ENCODE measurements at places on chromosomes 6 and 20.

DNA sequence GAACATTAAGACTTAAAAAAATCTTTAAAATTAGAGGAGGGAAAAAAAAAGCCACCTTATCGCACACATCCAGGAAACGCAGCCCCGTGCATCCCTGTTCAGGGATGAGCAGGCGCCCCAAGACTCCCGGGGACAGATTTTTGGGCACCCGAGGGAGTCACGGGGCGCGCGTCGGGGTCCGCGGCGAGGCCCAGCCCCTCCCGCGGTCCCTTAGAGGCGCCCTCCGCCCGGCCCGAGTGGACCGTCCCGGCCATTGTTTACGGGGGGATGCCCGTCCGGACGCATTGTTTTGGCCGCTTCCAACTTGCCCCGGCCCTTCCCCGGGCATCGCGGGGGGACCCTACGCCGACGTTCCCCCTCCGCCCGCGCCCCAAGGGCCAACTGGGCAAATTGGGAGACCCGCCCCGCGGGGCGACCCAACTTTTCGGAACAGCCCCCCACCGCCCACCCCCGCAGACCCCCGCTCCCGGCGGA lies 610 bp downstream of the ZNF217 start:
- DNase-seq = no peak

- DNase-seq = no peak
Observed at GRCh38 chr20:54608039-54608745, 132.8 kb downstream of the DOK5 start.

- no peak for DNase-seq
Observed at GRCh38 chr20:58538752-58539151, 23.6 kb upstream of the APCDD1L start.

GRCh38 chr6:82877213-82878195 lies 188.1 kb downstream of the UBE3D start:
- DNase-seq = no peak

DNA sequence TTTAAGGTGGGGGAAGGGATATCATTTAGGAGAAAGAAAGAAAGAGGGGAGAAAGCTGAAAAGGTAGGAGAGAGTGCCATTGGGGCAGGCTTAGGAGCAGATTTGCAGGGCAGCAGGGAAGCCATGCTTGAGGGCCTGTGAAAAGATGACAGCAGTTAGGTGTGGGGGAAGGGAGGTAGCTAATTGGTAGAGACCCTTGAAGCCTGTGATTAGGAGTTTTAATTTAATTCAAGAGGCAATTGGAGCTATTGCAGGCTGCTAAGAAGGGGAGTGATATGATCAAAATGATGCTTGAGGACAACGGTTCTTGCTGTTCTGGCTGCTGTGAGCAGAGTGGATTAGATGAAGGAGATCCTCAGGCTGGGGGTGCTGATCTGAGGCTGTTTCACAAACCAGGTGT lies 24.5 kb upstream of the SEC63 start:
- no peak for DNase-seq

GRCh38 chr6:100339574-100340255 lies 125.0 kb downstream of the SIM1 start:
- no peak for DNase-seq

DNA sequence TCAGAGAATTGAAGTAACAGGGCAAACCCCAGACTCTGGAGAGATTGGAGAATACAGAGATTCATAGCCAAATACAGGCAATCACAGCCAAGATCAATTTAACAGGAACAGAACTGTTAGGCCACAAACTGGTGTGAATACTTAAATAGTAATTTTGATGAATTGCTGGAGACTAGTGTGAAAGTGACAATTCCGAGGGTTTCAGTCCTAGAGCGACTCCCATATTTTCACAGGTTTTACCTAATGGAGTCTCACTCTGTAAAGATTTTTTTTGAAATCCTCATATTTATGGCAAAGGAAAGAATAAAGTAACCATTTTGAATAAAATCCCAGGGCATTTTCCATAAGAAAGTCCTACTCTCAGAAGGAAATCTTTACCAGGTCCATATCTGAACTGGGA lies 135.5 kb downstream of the MMUT start:
- no peak for DNase-seq

DNA sequence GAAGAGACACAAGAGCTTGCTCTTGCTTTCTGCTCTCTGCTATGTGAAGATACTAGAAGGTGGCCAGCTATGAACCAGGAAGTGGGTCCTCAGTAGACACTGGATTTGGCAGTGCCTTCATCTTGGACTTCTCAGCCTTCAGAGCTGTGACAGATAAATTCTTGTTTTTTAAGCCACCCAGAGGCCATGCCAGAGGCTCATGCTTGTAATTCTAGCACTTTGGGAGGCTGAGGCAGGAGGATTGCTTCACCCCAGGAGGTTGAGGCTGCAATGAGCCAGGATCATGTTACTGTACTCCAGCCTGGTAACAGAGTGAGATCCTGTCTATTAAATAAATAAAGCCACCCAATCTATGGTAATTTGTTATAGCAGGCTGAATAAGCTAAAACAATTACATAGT lies 185.5 kb upstream of the SALL4 start:
- no peak for DNase-seq

DNA sequence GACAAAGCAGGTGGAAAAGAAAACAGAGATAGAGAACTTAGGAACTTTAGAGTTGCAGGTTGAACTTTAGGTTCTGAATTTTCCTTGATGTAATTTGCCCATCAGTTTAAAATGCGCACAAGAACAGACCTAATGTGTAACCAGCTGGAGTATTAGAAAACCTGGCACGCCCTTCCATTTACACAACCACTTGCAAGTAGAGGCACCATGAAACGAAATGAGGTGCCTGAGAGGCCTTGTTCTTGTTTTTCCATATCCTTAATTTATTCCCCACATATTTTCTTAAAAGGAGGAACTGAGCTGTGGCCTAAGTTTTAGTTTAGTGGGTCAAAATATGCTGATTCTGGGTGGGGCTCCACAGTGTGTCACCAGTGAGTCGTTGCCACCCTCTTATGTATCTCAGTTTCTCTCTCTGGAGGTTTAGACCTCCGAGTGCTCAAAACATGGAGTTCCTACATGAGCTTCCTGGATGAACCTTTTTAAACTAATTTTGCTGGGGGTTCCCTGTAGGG lies 17.2 kb upstream of the IL22RA2 start:
- no peak for DNase-seq

DNA sequence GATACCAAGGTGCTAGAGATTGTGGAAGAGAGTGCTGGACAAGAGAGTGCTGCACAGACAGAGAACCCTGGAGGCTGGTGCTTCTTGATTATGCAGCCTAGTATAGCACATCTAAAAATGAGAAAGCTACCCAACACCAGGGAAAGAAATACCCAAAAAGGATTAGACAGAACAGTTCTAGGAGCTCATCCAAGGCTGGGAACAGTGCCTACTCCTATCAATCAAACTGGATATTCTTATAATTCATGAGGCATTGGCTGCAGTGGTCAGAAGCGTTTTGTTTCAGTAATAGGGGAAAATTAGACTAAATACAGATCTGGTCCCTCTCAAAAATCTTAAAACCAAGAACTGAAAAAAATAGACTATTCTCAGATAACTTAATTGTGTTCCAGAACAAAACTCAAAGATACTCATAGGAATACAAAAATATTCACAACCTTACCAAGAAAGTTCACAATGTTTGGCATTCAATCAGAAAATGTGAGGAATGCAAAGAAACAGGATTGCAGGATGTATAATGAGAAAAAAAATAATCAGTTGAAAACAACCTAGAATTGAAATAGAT lies 222.9 kb downstream of the EPHA7 start:
- no peak for DNase-seq

DNA sequence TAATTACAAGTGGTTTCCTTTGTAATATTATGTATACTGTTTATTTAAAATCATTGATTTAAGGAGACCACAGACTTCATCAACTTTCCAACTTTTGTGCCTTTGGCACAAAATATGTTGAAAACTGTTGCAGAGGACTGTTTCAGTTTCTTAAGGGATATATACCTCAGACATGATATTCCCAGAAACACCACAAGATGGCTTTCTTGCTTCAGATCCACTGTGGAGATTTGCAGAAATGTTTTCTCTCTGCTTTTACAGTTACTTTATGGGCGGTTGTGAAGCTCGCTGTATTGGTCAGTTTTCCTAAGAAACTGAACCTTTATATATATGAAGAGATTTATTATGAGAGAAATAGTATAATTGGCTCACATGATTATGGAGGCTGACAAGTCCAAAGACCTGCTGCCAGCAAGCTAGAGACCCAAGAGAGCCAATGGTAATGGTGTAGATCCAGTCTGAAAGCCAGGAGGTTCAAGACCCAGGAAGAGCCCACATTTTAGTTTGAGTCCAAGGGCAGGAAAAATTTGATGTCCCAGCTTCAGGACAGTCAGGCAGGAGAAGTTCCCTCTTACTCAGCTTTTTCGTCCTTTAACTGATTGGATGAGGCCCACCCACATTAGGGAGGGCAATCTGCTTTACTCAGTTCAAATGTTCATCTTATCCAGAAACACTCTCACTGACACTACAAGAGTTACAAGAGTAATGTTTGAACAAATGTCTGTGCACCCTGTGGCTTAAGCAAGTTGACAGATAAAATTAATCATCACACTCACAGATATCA lies 12.8 kb downstream of the ME1 start:
- no peak for DNase-seq

- no peak for DNase-seq
Observed at GRCh38 chr20:39785252-39785917, 823.2 kb downstream of the DHX35 start.

DNA sequence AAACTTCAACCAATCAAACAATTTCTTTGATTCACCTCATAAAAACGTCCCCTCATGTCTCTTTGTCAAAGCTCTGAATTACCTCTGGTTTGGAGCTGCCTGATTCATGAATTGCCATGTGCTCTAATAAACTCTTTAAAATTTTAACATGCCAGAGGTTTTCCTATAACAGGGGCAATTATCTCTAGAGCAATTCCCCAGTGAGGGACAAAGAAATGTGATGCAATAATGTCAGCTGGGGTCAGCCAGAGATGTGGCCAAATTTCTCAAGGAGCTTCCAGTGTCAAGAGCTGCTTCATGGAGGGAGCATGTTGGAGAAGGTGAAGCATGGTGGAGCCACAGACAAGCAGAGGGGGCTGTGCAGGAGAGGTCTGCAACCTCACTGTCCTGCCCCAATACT lies 38.7 kb upstream of the RFPL4B start:
- no peak for DNase-seq

DNA sequence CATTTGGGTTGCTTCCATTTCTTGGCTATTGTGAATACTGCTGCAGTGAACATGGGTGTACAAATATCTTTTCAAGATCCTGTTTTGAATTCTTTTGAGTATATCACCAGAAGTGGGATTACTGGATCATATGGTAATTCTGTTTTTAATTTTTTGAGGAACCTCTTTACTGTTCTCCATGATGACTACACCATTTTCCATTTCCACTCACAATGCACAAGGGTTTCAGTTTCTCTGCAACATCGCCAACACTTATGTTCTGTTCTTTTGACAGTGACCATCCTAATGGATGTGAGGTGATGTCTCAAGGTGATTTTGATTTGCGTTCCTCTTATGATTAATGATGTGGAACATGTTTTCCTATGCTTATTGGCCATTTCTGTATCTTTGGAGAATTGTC lies 214.4 kb upstream of the ZFP64 start:
- no peak for DNase-seq

- no peak for DNase-seq
Observed at GRCh38 chr20:7355051-7355450, 585.2 kb downstream of the HAO1 start.

- DNase-seq = no peak
Observed at GRCh38 chr6:5518936-5519491, 257.7 kb downstream of the FARS2 start.

GRCh38 chr6:86331265-86331840 lies 606.0 kb upstream of the HTR1E start:
- DNase-seq = no peak

GRCh38 chr6:32752580-32752979 lies 10.8 kb downstream of the HLA-DQB2 start:
- DNase-seq = no peak

- no peak for DNase-seq
Observed at GRCh38 chr6:133768656-133769295, 120.1 kb upstream of the TCF21 start.

GRCh38 chr6:14727494-14728395 lies 518.1 kb upstream of the JARID2 start:
- no peak for DNase-seq

DNA sequence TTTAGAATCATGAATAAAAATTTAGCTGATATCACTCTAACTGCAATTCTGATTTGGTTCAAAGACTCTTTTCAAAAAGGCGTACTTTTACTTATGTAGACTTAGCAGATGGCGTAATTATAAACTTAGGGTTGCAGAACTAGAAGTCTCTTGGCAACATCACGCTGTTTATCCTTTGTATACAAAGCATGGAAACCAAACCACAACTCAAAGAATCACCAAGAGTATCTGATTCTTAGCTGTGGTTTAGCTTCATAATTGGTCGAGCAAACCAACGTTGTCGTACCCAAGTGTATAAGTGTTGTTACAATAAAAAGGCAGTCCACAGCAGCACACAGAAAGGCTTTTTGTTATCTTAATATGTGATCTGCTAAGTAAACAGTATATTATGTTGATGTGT lies 18.2 kb downstream of the STMND1 start:
- DNase-seq = no peak

DNA sequence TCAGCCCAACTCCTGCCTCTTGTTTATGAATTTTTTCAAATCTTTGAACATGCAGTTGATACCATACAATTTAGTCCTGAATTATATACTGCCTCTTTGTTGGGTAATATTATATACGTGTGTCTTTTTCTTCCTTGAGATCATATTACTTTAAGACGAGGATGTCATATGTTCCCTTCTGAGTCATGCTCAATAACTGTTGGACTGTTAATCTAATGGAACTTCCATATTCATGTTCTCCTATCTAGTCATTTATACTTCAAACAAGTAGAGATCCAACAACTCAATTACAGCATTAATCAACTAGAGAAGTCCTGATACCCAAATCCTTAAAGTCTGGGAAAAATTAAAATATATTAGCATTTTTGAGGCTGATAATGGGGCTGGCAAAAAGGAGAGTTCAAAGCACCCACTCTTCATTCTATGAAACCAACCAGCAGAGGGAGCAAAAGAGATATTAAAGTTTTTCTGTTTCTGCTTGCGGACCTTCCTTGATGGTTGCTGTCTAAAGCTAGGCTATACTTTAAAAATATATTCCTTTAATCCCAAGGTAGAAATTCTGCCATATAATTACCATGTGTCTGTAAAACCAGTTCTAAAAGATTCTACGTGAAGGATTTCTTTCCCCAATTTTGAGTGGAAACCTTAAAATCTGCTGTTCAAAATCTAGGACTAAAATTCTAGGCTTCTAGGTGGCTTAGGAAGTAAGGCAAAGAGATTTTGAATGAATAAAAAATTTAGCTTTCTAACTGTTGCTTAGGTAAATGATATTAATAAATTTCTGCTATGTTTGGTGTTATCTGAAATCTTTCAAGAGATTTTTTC lies 498.9 kb downstream of the BCKDHB start:
- peak; percentile 7 for DNase-seq

GRCh38 chr6:43669922-43670622 lies 17.5 kb downstream of the MRPS18A start:
- DNase-seq = no peak

All from NCI-H526 treated with DMSO at 0.1 percent for 48 hours (cell line).